ENCODE measurements at places on chromosomes 3 and 15. TPM values are rescaled to one million over a fixed set of nuclear protein-coding genes. Genes with fewer than 3 reads are reported as not detected.

Gene TMEM212
- total RNA-seq, result not detected

DNA sequence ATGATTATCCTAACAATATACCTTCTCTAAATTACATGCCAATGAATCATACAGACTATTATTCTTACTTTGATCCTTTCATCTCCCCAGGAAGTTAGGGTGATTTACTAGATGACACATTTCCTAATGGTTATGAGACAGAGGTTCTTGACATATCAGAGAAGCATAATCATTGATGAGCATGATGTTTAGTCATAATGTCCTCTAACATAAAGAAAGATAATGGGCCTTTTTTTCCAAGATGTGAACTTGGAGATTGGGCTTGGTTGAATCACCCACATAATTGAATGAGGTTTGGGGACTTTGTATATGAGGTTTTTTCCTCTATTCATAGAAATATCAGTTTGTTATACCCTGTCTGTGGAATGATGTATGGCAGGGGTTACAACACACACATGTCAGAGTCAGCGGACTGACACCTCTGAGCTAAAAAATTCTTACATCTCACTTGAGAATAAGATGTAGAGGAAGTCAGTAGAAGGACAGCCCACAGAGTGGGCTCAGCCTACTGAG lies 69.7 kb upstream of the DCBLD2 start:
- DNase-seq, result no peak

- DNase-seq, result no peak
Measured at GRCh38 chr3:129974833-129975704, 549 bp downstream of the TRH start.

DNA sequence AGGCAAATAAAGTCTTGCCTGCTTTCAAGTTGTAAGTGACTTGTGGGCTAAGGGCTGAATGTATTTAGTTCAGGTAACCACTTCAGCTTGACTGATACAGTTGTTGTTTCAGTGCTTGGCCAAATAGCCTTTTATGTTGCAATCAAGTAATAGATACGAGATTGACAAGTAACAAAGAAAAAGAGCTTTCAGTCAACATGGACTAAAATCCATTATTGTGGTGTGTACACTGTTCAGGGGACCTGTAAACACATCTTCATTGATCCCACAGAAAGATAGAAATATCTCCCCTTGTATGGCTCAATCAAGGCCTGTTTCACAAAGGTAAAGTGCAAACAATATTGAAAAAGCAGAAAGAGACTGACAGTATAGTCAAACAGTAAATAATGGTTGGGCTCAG lies 224.8 kb upstream of the TMCO5A start:
- no peak for DNase-seq

- no peak for DNase-seq
Measured at GRCh38 chr3:47225310-47225906, 57.2 kb downstream of the KIF9 start.
